Lower leg skin (tissue), 4 donors: ENCODE measurements at places on chromosomes 4 and X. TPM values are rescaled to one million over a fixed set of nuclear protein-coding genes. Genes with fewer than 3 reads are reported as not detected.

OTUD6A gene
- not detected for total RNA-seq

CSAG1 gene
- total RNA-seq, result not detected

GPR34 gene
- 4.1 TPM for total RNA-seq

GRCh38 chr4:150939530-150939929, 75.6 kb downstream of the LRBA start:
- DNase-seq, result no peak

- DNase-seq, result peak; percentile 100
Measured at GRCh38 chrX:1452516-1453394, at the start of gene ASMTL. ASMTL (minus strand) TSS chrX:1452909; CDS start chrX:1452840, 69 bp downstream.

DNA sequence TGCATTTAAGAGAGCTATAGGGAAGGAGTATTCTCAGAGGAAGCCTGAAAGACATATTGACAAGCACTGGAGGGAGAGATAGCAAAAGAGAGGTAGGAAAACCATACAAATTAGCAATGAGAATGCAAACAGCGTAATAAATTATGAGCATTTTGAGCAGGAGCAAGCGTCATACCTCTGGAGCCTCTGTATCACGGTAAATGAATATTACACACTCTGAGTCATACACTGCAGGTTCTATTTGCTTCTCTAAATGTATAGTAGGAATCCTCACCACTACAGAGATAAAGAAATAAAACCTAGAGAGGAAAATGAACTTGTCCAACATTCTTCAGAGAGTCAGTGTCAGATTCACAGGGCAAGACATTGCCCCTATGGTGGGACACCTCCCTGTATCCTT, 46.4 kb upstream of the GABRE start:
- no peak for DNase-seq

DNA sequence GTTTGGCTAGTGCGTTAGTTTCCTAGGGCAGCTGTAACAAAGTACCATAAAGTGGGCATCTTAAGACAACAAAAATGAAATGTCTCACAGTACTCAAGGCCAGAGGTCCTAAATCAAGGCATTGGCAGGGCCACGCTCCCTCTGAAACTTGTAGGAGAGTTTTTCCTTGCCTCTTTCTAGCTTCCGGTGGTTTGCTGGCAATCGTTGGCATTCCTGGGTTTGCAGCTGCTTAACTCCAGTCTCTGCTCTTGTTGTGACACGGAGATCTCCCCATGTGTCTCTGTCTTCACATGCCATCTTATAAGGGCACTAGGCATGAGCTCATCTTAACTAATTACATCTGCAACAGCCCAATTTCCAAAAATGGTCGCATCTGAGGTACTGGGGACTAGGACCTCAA, 362.0 kb upstream of the BOD1L1 start:
- DNase-seq, result no peak

DNA sequence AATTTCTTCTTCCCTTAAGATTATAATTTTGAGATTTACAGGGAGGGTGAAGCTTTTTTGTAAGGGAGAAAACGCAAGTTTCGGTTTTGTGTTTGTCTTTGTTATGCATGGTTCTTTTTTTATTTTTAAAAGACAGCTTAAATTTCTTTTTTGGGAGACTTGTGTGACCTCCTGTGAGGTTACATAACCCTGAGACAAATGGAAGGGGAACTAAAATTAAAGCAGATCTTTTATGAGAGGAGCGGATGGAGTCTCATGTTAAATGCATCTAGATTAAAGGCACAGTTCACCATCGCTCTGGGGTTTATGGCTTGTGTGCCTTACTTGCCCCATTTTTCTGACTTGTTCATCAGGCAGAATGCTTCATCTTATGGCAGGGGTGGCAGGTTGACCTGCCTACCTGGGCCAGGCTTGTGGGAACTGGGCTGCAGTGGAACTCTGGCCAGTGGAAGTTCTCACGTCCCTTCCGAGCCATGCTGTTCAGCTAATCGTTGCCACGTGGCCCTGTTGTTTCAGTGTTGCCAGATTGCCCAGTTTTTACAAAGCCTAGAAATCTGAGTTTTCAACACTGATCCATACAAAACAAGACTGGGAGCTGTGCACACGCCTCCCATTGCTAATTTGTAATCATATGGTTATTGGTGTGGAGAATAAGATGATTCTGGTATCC, 291.8 kb downstream of the ARHGAP10 start:
- no peak for DNase-seq

DNA sequence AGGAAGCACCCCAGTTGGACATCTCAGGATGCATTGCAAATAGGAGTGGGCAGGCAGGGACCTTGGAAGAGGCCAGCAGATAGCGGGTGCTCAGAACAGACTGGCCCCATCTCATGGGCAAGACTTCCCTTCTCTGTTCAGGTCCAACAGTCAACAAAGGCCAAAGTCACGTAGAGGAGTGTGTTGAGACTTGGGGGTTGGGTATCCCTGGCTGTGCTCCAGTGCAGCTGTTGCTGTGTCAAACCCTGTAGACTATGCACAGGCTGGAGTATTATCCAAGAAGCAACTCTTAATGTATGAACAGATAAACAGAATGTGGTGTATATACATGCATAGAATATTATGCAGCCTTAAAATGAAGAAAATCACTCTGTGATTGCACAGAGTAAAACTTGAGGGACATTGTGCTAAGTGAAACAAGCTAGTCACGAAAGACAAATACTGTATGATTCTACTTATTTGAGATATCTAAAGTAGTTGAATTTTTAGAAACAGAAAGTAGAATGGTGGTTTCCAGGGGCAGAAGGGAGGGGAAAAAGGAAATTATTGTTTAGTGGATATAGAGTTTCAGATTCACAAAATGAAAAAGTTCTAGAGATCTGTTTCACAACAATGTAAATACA, 192.1 kb upstream of the LCORL start:
- DNase-seq, result no peak

- no peak for DNase-seq
Measured at GRCh38 chrX:10109695-10110094, 47.1 kb upstream of the CLCN4 start.

DNA sequence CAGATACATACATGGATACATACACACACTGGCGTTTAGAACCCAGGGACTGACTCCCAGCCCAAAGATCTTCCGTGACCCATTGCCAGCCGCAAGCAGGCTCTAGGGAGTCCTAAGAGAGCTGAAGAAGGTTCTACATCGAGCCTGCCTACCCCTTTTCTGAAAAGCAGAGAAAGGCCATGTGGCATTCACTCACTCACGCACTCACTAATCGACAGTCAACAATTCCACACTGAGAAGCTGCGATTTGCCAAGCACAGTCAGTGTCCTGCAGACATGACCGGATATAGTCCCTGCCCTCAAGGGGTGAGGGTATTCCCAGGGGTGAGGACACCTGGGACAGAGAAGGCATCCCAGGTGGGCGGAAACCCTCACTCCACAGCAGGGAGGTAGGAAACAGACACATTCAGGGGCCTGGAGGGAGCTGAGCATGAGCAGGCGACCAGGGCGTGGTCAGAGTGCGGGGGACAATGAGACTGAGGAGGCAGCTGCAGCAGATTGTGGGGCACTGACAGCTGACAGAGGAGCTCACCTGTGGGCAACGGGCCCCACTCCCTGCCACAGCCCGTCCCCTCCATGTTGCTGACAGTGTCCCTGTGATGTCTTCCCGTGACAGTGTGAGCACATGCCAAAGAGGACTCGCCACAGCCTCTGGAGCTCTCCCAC, 13.2 kb upstream of the MAN2B2 start:
- no peak for DNase-seq

GRCh38 chr4:73883306-73883705, 14.1 kb downstream of the CXCL1 start:
- no peak for DNase-seq

- no peak for DNase-seq
Measured at GRCh38 chrX:38080808-38081207, 74.5 kb downstream of the SYTL5 start.
